Activated T-helper 17 cell treated with anti-CD3 and anti-CD28 coated beads, Interleukin-2, amount 50 U/mL, for 72 hours (primary cell): ENCODE measurements at places on chromosomes 7 and 10. TPM values are rescaled to one million over a fixed set of nuclear protein-coding genes. Genes with fewer than 3 reads are reported as not detected.

The ADAMTS14 gene
- total RNA-seq, result 0.19 TPM

The IGFBP1 gene
- not detected for total RNA-seq

The ACTL6B gene
- not detected for total RNA-seq

The SLC13A4 gene
- total RNA-seq, result not detected

The C10orf143 gene
- 0.95 TPM for total RNA-seq

The ANK3 gene
- total RNA-seq, result 78.2 TPM

The CRTAC1 gene
- not detected for total RNA-seq

The C10orf71 gene
- not detected for total RNA-seq

The TRIM74 gene
- total RNA-seq, result 0.89 TPM

The FGFBP3 gene
- 0.65 TPM for total RNA-seq

The ETV1 gene
- 1.4 TPM for total RNA-seq

The CALCR gene
- not detected for total RNA-seq

The PRPS1L1 gene
- not detected for total RNA-seq

The OR13A1 gene
- total RNA-seq, result not detected
